ENCODE measurements at places on chromosomes 5 and 9. TPM values are rescaled to one million over a fixed set of nuclear protein-coding genes. Genes with fewer than 3 reads are reported as not detected.

- H3K36me3 ChIP-seq = no peaks in the 10 kb centered on the region
- no peak overlapping the region for H3K4me3 ChIP-seq
- H3K27ac ChIP-seq = no peak overlapping the region
- H3K27me3 ChIP-seq = peaks cover 13% of the 10 kb centered on the region
- DNase-seq = no peak
- no peaks in the 10 kb centered on the region for H3K4me1 ChIP-seq
Measured at GRCh38 chr5:111848476-111848875, 91.5 kb upstream of the NREP start.

Gene TEX48
- total RNA-seq = not detected

Gene NACC2
- 12.9 TPM for total RNA-seq

DNA sequence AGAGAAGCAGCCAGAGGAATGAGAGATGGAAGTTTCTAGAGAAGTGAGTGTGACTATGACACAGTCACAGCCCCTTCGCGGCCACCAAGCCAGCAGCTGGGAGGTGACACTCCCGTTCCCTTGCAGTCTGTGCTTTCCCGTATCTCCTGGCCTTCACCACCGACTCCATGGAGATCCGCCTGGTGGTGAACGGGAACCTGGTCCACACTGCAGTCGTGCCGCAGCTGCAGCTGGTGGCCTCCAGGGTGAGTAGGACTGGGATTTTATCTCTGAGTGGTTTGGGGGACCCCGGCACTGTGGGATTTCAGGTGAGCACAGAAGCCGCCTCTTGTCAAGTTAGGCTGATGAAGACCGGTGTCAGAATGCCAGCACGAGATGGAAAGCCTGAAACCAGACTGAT is 12.1 kb upstream of the SLC2A8 start:
- H3K4me1 ChIP-seq = no peaks in the 10 kb centered on the region
- no peak overlapping the region for H3K4me3 ChIP-seq
- H3K27ac ChIP-seq = no peak overlapping the region
- H3K27me3 ChIP-seq = peaks cover 12% of the 10 kb centered on the region
- no peaks in the 10 kb centered on the region for H3K36me3 ChIP-seq

Gene XRCC4
- total RNA-seq = 13.1 TPM

- H3K4me1 ChIP-seq = peaks cover 3% of the 10 kb centered on the region
- no peak for DNase-seq
- H3K4me3 ChIP-seq = no peak overlapping the region
- no peaks in the 10 kb centered on the region for H3K36me3 ChIP-seq
Measured at GRCh38 chr9:80282766-80283165, 711.0 kb downstream of the TLE4 start.

GRCh38 chr9:121895358-121895757 is 197.8 kb downstream of the TTLL11 start:
- H3K27me3 ChIP-seq = peaks cover 2% of the 10 kb centered on the region
- H3K4me3 ChIP-seq = no peak overlapping the region
- no peaks in the 10 kb centered on the region for H3K4me1 ChIP-seq
- H3K36me3 ChIP-seq = no peaks in the 10 kb centered on the region

All from progenitor cell of endocrine pancreas (in vitro differentiated cells).